Activated CD4-positive, alpha-beta T cell treated with anti-CD3 and anti-CD28 coated beads, Interleukin-2, amount 10 ng/mL, durations not matched to agents 7 days and 5 days (primary cell): ENCODE measurements at places on chromosomes 1 and 21. TPM values are rescaled to one million over a fixed set of nuclear protein-coding genes. Genes with fewer than 3 reads are reported as not detected.

Gene CLDN17
- total RNA-seq: not detected

Gene SPRR2E
- total RNA-seq: not detected

Gene WLS
- not detected for total RNA-seq

Gene CTSE
- total RNA-seq: not detected

Gene SPRR2F
- not detected for total RNA-seq

Gene ZBTB8A
- 0.31 TPM for total RNA-seq

Gene PRELP
- total RNA-seq: not detected

Gene CELA2B
- total RNA-seq: not detected

Gene ERICH3
- not detected for total RNA-seq

Gene GPR157
- total RNA-seq: 5.7 TPM

Gene DNALI1
- 0.47 TPM for total RNA-seq

Gene CITED4
- total RNA-seq: 4.1 TPM

Gene AK4
- total RNA-seq: 37.3 TPM

Gene OR2T34
- not detected for total RNA-seq

Gene AIM2
- 5.7 TPM for total RNA-seq

Gene ARF1
- 267 TPM for total RNA-seq

Gene SPRR1A
- total RNA-seq: not detected

Gene PTPRF
- total RNA-seq: 0.37 TPM

Gene PTPRC
- 862 TPM for total RNA-seq

Gene SEC16B
- 0.23 TPM for total RNA-seq

Gene LRRC7
- not detected for total RNA-seq

Gene FCRL3
- 0.20 TPM for total RNA-seq

Gene ARHGEF16
- not detected for total RNA-seq

Gene CCNL2
- 122 TPM for total RNA-seq

Gene FLG2
- total RNA-seq: not detected

Gene SPATA17
- total RNA-seq: not detected

Gene DIRAS3
- total RNA-seq: not detected

Gene ADORA3
- 0.15 TPM for total RNA-seq

Gene MARK1
- total RNA-seq: not detected

Gene UTS2
- 0.17 TPM for total RNA-seq

Gene PTPN7
- total RNA-seq: 188 TPM

Gene C1orf115
- total RNA-seq: 0.79 TPM

Gene LAPTM5
- 481 TPM for total RNA-seq

Gene OR2T29
- total RNA-seq: not detected

Gene TMEM61
- not detected for total RNA-seq

Gene KCNJ9
- total RNA-seq: not detected

Gene ERVH48-1
- total RNA-seq: 5.4 TPM

Gene SLC1A7
- not detected for total RNA-seq

Gene TRIM17
- total RNA-seq: 0.73 TPM

Gene FMN2
- total RNA-seq: not detected

Gene NKAIN1
- 0.42 TPM for total RNA-seq

Gene NHLH1
- total RNA-seq: 0.25 TPM

Gene CYP4A11
- total RNA-seq: not detected

Gene FAM72C
- 11.1 TPM for total RNA-seq

Gene RNASEL
- total RNA-seq: 7.3 TPM

Gene DOP1B
- total RNA-seq: 24.6 TPM

Gene SPATA45
- total RNA-seq: 0.45 TPM

Gene CYP4A22
- not detected for total RNA-seq

Gene CD48
- 294 TPM for total RNA-seq

Gene LHX8
- total RNA-seq: not detected

Gene MTFR1L
- 42.1 TPM for total RNA-seq
